NCI-H460 (cell line): ENCODE measurements at places on chromosomes 5 and 9.

GRCh38 chr5:55226934-55227663, at the start of gene MCIDAS:
MCIDAS (minus strand) TSS chr5:55227315; CDS start chr5:55227138, 177 bp downstream.
- DNase-seq, result peak; percentile 74

GRCh38 chr5:76384705-76385104, 18.4 kb upstream of the IQGAP2 start:
- DNase-seq, result no peak

- DNase-seq, result no peak
These were observed 31.5 kb downstream of the RHOBTB3 start for GRCh38 chr5:95762652-95763041.

- DNase-seq, result no peak
These were observed 3.8 kb downstream of the RHOBTB3 start for GRCh38 chr5:95734906-95735305.

GRCh38 chr5:68484307-68485068, 268.9 kb downstream of the PIK3R1 start:
- no peak for DNase-seq
